CD14-positive monocyte (primary cell): ENCODE measurements at places on chromosomes 11 and 22. TPM values are rescaled to one million over a fixed set of nuclear protein-coding genes. Genes with fewer than 3 reads are reported as not detected.

Gene SHANK3
- polyA plus RNA-seq = not detected

- DNase-seq = no peak
Measured at GRCh38 chr22:31610611-31611010, 51.4 kb downstream of the PISD start.

Gene MYRF
- polyA plus RNA-seq = not detected

DNA sequence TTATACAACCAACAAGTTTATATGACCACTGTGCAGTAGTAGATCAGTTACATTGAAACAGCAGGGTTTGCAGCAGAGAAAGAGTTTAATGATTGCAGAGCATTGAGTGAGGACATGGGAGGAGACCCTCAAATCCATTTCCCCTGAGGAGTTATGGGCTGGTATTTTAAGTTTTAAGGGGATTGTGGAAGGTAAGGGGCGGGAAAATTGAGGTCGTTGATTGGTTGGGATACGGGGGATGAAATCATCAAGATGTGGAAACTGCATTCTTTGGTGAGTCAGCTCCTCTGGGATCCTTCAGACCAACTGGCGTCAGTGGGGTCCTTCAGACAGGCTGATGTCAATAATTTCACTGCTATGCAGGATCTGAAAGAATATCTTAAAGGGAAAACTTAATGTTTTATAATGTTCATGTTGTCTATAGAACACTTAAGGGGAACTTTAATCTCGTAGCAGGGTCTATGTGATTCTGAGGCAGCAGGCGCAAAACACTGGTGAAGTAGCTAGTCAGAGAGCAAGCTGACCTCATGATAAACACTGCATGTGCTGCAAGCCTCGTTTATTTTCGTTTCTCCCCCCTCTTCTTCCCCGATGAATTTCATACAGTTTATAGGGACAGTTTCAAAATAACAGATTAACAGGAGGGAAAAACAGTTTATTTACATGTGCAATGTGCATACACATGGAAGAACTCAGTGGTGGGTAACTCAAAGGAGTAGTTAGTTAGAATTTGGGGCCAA is 17.4 kb upstream of the BACE1-AS start:
- DNase-seq = no peak

GRCh38 chr22:24965822-24966626 is 13.5 kb downstream of the KIAA1671 start:
- no peak for DNase-seq

DNA sequence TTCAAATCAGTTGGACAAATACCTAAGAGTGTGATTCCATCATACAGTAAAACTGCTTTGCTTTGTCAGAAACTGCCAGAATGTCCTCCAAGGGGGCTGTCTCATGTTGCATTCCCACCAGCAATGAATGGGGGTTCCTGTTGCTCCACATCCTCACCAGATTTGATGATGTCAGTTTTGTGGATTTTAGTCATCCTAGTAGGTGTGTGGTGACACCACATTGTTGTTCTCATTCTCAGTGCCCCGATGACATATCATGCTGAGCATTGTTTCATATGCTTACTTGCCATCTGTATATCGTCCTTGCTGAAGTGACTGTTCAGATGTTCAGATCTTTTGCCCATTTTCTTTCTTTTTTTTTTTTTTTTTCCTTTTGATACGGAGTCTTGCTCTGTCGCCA is 37.0 kb downstream of the CDPF1 start:
- no peak for DNase-seq

Gene TPBGL
- not detected for polyA plus RNA-seq

GRCh38 chr11:120940160-120940848 is 83.6 kb upstream of the TBCEL start:
- no peak for DNase-seq

Gene IGLL1
- not detected for polyA plus RNA-seq

DNA sequence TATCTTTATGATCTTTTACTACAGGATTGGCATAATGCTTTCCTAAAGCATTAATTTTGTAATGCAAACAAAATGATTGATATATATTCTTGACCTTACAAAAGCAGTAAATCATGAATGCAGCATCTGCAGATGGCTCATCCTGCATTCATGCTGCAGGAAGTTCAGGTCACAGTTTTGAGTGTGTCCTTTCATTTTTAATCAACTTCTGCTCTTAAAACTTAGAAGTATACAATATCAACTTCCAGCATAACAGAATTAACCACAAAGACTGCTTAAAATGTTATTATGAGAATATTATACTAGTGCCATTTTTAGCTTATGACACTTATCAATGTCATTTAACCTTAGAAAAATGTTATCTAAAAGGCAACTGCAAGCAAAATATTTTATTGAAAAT is 54.0 kb downstream of the SLC36A4 start:
- no peak for DNase-seq

GRCh38 chr11:117941976-117942654 is 12.9 kb upstream of the TMPRSS13 start:
- DNase-seq = no peak

DNA sequence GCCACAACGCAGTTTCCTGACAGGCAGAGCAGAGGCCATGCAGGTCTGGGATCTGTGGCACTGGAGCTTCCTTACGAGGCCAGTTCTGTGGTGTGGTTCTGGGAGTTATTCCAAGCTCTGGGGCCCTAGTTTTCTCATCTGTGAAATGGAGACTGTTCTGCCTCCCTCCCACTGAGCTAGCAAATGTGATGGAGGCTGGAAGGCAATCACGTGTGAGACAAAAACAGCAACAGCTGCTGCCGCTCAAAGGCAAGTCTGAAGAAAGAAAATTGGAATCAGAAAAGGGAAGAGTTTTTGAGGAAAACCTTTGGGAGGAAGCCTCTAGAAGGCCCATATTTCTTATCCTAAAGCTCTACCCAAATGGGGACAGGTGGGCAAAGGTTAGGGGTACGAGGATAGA is 8.3 kb upstream of the RIC3 start:
- no peak for DNase-seq

Gene EHF
- 0.17 and 0.52 TPM in 2 replicates for polyA plus RNA-seq
